ENCODE measurements at places on chromosomes 1 and 21. TPM values are rescaled to one million over a fixed set of nuclear protein-coding genes. Genes with fewer than 3 reads are reported as not detected.

DNA sequence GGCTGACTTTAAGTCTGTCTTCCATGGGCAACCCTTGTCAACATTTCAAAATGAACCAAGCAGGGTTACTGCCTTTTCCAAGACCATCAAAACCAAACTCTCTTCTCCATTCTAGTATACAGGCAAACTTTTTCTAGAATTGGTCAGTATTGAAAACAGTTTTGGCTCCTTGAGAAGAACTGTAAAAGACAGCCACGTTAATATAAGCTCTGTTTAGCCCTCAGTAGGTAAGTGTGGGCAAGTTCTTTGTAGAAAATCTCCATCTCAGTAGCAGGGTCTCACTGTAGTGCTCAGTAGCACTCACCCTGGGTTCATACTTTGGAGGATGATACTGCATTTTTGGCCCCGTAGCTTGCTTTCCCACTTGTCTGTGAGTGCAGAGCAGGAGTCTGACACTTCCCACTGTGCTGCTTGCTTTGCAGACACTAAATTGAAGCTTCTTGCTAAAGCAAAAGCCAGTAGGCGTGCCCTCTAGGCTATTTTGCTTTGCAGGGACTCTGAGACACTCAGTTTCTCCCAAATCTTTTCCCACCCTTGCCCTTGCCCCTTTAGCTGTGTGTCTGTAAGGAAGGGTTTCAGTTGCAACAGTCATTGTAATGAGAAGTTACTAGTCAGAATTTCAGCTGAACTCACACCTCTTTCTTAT is 34.3 kb upstream of the CACYBP start:
- H3K27ac ChIP-seq = no peak overlapping the region
- no peak for DNase-seq
- no peak overlapping the region for H3K4me3 ChIP-seq
- H3K36me3 ChIP-seq = no peaks in the 10 kb centered on the region
- H3K27me3 ChIP-seq = no peaks in the 10 kb centered on the region
- peaks cover 33% of the 10 kb centered on the region for H3K4me1 ChIP-seq

GRCh38 chr21:42094811-42095210 is 23.7 kb downstream of the UMODL1 start:
- no peak for DNase-seq
- no peaks in the 10 kb centered on the region for H3K4me1 ChIP-seq
- H3K27ac ChIP-seq = no peak overlapping the region
- H3K36me3 ChIP-seq = no peaks in the 10 kb centered on the region

DNA sequence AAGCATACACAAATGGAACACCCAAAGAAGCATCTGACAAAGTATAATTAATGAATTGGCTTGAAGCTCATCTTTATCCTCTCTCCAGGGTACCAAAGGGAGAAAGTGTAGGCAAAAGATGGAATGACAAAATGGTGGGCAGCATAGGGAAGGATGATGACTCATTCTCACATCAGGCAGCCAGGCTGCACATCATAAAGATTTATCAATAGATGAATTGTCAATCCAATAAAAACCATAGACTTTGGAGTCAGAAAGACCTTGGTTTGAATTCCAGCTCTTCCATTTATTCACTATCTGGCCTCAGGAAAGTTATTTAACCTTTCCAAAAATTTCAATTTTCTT is 138.5 kb downstream of the TNR start:
- H3K4me3 ChIP-seq = no peak overlapping the region
- no peaks in the 10 kb centered on the region for H3K36me3 ChIP-seq
- H3K27ac ChIP-seq = no peak overlapping the region
- no peak for DNase-seq
- no peaks in the 10 kb centered on the region for H3K4me1 ChIP-seq

DNA sequence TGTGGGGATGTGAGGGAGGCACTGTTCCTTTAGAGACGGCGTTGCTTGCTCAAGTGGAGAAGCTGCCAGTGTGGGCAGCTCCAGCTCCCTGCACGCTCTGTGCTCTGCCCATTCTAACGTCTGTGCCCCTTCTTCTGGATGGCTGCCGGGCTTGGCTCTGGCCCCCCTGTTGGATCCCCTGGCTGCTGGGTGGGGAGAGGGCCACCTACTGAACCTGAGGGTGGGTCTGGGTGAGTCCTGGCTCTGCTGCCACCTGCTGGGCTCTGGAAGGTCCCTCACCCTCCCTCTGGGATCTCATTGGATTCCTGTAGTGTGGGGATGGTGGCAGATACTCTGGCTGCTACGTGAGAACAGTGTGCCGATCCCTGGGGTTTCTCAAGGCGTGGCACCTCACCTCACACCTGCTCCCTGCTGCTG is 5.0 kb downstream of the PFKL start:
- H3K4me1 ChIP-seq = no peaks in the 10 kb centered on the region
- H3K4me3 ChIP-seq = no peak overlapping the region
- H3K36me3 ChIP-seq = no peaks in the 10 kb centered on the region

DNA sequence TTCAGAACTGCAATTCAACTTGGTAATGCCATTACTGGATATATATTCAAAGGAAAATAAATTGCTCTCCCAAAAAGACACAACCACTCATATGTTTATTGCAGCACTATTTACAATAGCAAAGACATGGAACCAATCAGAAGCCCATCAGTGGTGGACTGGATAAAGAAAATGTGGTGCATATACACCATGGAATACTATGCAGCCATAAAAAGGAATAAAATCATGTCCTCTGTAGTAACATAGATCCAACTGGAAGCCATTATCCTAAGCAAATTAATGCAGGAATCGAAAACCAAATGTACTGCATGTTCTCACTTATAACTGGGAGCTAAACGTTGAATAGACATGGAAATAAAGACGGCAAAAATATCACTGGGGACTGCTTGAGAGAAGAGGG is 117.0 kb downstream of the MAP3K21 start:
- no peak overlapping the region for H3K4me3 ChIP-seq
- no peaks in the 10 kb centered on the region for H3K4me1 ChIP-seq
- no peaks in the 10 kb centered on the region for H3K27me3 ChIP-seq
- H3K36me3 ChIP-seq = no peaks in the 10 kb centered on the region
- DNase-seq = no peak

DNA sequence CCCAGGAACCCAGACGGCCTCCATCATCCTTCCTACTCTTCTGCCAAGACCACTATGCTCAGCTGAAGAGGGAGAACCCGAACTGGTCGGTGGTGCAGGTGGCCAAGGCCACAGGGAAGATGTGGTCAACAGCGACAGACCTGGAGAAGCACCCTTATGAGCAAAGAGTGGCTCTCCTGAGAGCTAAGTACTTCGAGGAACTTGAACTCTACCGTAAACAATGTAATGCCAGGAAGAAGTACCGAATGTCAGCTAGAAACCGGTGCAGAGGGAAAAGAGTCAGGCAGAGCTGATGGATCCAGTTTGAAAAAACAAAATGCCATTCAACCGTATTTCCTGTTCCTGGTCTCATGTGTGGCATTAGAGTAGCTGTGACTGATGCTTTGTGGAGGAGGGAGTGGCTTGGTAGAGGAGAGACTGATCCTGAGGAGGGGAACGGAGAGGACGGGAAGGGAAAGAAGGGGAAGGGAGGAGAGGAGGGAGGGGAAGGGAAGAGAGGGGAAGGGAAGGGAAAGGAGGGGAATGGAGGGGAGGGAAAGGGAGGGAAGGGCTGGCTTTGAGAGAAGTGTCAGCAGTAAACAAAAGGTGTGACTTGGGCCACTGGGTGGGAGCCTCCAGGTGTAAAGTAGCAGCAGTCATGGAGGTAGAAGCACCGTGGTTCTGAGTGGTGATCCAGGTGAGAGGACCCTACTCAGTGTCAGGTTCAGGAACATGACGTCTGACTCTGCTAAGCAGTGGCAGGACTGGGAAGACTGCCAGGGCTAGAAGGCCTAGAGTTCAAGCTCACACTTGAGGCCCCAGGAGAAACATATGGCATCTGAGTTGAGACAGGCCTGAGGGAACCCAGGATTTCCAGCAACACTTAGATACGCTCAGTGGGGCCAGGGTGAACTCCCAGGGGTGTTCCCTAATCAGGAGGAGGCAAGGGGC is 846 bp downstream of the HMGB4 start:
- H3K4me3 ChIP-seq = no peak overlapping the region
- H3K36me3 ChIP-seq = no peaks in the 10 kb centered on the region
- no peak overlapping the region for H3K27ac ChIP-seq

GRCh38 chr1:207346513-207346912 is 25.0 kb downstream of the CD55 start:
- no peak overlapping the region for H3K4me3 ChIP-seq
- peaks cover 17% of the 10 kb centered on the region for H3K36me3 ChIP-seq
- no peaks in the 10 kb centered on the region for H3K4me1 ChIP-seq
- no peak overlapping the region for H3K27ac ChIP-seq
- no peaks in the 10 kb centered on the region for H3K27me3 ChIP-seq

- no peak for DNase-seq
- H3K36me3 ChIP-seq = no peaks in the 10 kb centered on the region
- no peak overlapping the region for H3K4me3 ChIP-seq
- H3K4me1 ChIP-seq = no peaks in the 10 kb centered on the region
- H3K27me3 ChIP-seq = peaks cover 9% of the 10 kb centered on the region
These were observed 78.8 kb upstream of the PPM1J start for GRCh38 chr1:112793631-112794565.

DNA sequence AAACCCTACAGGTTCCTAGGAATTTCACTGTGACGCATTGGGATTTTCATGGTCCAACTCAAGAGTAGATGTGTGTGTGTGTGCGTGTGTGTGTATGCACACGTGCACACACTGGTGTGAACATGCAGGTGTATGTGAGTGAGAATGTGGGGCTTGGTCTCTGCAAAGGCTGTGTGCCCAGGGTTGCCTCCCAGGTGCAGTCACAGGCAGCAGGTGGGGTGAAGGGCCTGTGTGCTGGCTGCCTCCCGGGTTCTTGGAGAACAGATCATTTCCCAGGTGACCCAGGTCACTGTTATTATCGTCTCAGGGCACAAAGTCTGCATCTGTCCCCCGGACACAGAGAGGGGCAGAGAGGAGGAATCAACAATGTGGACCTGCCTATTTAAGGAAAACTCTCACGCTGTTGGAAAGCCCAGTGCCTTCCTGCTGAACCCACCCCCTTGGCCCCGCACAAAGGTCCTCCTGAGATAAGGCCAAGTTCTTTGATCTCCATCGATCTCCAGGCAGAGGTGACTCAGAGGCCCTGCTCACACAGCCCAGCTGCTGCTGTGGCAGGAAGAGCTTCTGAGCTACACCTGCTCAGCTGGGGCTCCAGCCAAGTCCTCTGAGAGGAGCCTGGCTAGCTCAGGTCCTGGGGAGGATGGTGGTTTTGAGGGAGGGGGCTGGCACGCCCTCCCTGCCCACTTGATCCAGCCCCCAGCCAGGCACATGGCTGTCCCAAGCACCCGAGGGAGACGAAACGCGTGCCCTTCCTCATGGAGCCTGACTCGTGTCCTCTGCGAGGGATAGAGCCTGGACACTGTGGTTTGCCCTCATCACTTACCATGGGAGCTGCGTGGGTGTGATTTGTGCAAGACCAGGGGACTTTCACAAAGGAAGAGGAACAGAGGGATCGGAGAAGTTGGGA is 134.0 kb upstream of the ARHGEF16 start:
- H3K4me3 ChIP-seq = no peak overlapping the region
- H3K36me3 ChIP-seq = no peaks in the 10 kb centered on the region
- DNase-seq = peak; percentile 66
- H3K27me3 ChIP-seq = peaks cover 4% of the 10 kb centered on the region
- peaks cover 11% of the 10 kb centered on the region for H3K4me1 ChIP-seq

- H3K27me3 ChIP-seq = no peaks in the 10 kb centered on the region
- no peak overlapping the region for H3K4me3 ChIP-seq
- no peak for DNase-seq
- no peaks in the 10 kb centered on the region for H3K36me3 ChIP-seq
- H3K27ac ChIP-seq = no peak overlapping the region
- H3K4me1 ChIP-seq = peaks cover 4% of the 10 kb centered on the region
These were observed 40.0 kb upstream of the USP1 start for GRCh38 chr1:62396871-62397270.

TNFAIP8L2 gene
- total RNA-seq = not detected

TSPAN1 gene
- not detected for total RNA-seq

SYT14 gene
- not detected for total RNA-seq

PHGDH gene
- 148 TPM for total RNA-seq

Data from SJCRH30 (cell line).